CD14-positive monocyte (primary cell): ENCODE measurements at places on chromosomes 11 and 22.

- H3K27ac ChIP-seq, result no peak overlapping the region
- no peak overlapping the region for H3K4me3 ChIP-seq
- H3K27me3 ChIP-seq, result no peaks in the 10 kb centered on the region
- DNase-seq, result no peak
Observed at GRCh38 chr11:68345776-68346461, 33.5 kb downstream of the LRP5 start.

- no peaks in the 10 kb centered on the region for H3K4me1 ChIP-seq
- no peaks in the 10 kb centered on the region for H3K36me3 ChIP-seq
- DNase-seq, result no peak
- no peak overlapping the region for H3K27ac ChIP-seq
Observed at GRCh38 chr11:100672498-100673033, 14.5 kb upstream of the ARHGAP42 start.

- H3K27me3 ChIP-seq, result no peaks in the 10 kb centered on the region
- H3K27ac ChIP-seq, result no peak overlapping the region
- no peak overlapping the region for H3K4me3 ChIP-seq
- no peaks in the 10 kb centered on the region for H3K4me1 ChIP-seq
- H3K36me3 ChIP-seq, result no peaks in the 10 kb centered on the region
- no peak for DNase-seq
Observed at GRCh38 chr11:101445761-101446160, 138.0 kb downstream of the TRPC6 start.

DNA sequence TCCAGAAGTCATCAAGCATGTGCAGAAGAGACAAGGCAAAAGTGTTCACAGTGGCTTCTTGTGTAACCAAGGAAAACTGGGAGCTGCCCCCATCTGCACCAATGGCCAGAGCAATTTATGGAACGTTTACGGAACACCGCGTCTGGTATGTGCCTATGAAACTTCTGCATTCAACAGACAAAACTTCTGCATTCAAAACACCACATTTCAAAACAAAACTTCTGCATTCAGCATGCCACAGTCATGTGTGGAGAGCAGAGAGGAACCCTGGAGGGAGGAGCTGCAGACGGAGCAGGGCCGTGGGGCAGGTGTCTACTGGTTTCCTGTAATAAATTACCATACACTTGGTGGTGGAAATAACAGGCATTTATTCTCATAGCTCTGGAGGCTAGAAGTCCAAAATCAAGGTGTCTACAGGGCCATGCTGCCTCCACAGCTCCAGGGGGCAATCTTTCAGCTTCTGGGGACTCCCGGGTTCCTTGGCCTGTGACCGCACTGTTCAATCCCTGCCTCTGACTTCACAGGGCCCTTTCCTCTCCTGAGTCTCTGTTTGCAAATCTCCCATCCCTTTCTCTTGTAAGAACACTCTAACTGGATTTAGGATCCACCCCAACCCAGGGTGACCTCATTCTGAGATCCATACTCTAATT lies 32.2 kb downstream of the RPL3 start:
- no peaks in the 10 kb centered on the region for H3K36me3 ChIP-seq
- DNase-seq, result peak; percentile 92
- no peak overlapping the region for H3K4me3 ChIP-seq
- H3K27ac ChIP-seq, result peak overlapping the region; percentile 87
- H3K27me3 ChIP-seq, result no peaks in the 10 kb centered on the region
- H3K4me1 ChIP-seq, result peaks cover 67% of the 10 kb centered on the region
